Coronary artery (tissue), 2 donors: ENCODE measurements at places on chromosomes 7 and 10.
A peak's percentile ranks its signal among the peaks of the same experiment; 100 is the strongest.

GRCh38 chr7:139860090-139860775 is 31.2 kb downstream of the TBXAS1 start:
- no peak for DNase-seq

DNA sequence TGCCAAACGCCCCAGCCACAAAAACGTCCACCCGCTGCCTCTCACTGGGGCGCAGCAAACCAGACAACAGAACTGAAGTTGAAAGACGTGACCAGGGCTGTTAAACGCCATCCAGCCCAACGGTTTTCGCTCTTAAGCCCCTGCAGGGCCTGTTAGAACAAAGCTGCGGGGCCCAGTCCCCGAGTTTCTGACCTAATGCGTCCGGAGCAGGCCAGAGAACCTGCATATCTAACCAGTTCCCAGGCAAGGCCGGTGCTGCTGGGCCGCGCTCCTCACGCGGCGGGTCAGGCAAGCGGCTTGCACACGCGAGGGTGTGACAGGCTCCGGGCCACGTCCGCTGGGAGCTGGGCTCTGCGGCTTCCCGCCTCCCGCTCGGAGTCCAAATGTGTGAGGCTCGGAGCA is 87.0 kb downstream of the PTPRN2 start:
- no peak for DNase-seq

DNA sequence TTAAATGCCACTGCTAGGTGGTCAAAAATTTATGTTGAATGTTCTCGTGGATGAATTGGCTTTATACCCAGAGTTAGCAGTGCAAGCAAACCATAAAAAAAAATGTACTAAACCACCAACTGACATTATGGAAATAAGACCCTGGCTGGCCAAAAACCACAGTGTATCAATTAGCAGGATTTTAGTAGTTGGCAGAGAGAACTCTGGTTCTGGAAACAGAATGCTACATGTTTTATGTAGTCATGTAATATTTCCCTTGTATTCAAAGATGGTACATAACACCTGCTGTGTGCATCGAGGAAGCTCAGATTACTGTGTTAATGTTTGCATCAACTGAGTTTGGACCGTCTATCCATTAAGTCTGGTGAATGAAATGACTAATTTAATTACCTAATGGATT is 618.5 kb downstream of the CCSER2 start:
- no peak for DNase-seq

- DNase-seq: no peak
These were observed 20.0 kb upstream of the SRI start for GRCh38 chr7:88239852-88240251.

DNA sequence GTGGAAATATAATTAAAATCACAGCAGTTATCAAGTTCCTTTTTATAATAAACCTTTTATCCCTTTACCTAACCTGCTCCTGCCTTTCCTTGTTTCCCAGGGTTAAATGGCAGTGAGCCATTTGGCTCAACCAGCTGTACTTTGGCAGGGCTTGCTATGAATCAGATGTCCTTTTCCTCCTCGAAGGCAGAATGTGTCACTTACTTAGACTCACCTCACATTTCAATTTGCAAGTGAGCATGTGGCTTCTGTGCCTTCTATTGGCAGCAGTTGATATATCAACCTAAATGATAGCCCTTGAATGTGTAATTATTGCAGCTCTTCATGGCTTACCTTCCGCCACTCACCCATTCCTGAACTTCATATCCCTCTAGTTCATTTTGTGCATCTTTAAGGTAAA is 301.7 kb downstream of the CSTF2T start:
- peak; percentile 79 for DNase-seq

- DNase-seq: no peak
These were observed 138.0 kb downstream of the CAMK1D start for GRCh38 chr10:12487366-12487765.

- DNase-seq: no peak
These were observed 283.8 kb downstream of the C7orf25 start for GRCh38 chr7:42628054-42628453.

GRCh38 chr7:91240376-91240941 is 23.8 kb upstream of the FZD1 start:
- DNase-seq: no peak

- DNase-seq: peak; percentile 85
These were observed 123.4 kb downstream of the NEURL1 start for GRCh38 chr10:103616705-103617601.

GRCh38 chr10:36254199-36254598 is 612.1 kb upstream of the FZD8 start:
- no peak for DNase-seq

- no peak for DNase-seq
These were observed 38.4 kb downstream of the SYPL1 start for GRCh38 chr7:106073701-106074100.

DNA sequence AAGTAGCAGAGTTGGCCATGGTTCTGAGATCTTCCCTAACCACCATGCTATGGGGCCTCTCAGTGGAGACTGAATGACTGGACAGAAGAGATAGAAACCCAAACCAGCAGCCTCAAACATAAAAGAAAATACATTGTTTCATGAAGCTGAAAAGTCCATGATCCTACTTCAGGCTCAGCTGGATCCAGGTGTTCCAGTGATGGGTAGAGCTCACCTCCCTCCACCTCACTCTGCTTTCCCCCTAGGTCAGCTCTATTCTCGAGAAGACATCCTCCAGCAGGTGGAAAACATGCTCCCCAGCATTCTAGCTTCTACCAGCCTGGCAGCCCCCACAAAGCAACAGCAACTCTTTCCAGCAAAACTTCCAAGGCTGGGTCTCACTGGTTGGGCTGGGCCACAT is 132.1 kb downstream of the OAT start:
- DNase-seq: no peak

DNA sequence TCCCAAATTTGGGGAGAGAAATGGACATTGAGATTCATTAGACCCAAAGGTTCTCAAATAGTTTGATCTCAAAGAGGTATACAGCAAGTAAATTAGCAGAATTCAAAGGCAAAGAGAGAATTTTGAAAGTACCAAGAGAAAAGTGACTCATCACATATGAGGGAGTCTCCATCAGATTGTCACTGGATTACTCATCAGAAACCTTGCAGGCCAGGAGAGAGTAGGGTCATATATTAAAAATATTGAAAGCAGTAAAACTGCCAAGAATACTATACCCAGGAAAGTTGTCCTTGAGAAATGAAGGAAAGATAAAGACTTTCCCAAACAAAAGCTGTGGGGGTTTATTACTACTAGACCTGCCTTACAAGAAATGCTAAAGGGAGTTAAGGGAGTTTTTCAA is 140.6 kb downstream of the TMEM168 start:
- DNase-seq: no peak

DNA sequence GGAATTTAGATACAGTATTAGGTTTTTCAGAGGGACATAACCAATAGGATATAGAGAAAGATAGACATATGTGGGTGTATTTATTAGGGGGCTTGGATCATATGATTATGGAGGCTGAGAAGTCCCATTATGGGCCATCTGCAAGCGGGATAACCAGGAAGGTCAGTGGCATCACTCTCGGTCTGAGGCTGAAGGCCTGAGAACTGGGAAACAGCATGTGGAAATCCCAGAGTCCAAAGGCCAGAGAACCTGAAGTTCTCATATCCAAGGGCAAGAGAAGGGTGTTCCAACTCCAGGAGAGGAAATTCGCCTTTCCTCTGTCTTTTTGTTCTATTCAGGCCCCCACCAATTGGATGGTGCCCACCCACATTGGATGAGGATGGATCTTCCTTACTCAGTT is 180.7 kb downstream of the POU6F2 start:
- DNase-seq: no peak

GRCh38 chr7:7251742-7252141 is 69.4 kb downstream of the C1GALT1 start:
- DNase-seq: no peak

- DNase-seq: no peak
These were observed 688.1 kb downstream of the LRMDA start for GRCh38 chr10:76119515-76119914.

DNA sequence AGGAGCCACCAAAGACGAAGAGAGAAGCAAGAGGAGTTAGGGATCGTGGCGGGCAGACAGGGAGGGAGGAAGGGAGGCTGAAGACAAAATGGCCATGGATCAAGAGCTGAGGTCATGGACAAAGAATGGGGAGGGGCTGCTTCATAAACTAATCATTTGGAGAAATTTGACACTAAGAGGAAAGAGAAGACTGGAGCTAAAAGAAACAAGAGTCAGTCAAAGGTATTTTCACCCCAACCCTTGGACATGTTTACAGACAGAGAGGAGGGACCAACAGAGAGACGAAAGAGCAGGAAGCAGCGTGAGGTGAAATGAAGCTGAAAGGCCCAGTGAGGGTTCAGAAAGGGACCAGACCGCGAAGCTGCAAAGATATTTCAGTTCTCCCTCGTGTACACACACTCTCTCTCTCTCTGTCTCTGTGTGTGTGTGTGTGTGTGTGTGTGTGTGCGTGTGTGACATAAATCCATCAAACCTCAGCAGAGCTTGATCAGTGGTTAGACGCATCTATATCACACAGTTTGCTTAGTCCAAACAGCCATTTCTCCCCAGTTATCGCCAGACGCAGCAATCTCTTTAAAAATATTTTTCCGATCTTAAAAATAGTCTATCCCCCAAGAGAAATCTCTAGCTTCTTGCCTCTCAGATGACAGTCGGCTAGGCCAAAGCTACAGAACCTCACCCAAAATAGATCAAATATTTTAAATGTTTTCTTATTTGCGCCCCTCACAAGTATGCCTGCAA is 12.5 kb upstream of the CALD1 start:
- DNase-seq: no peak

- DNase-seq: no peak
These were observed 59.2 kb downstream of the CROT start for GRCh38 chr7:87404674-87405073.

DNA sequence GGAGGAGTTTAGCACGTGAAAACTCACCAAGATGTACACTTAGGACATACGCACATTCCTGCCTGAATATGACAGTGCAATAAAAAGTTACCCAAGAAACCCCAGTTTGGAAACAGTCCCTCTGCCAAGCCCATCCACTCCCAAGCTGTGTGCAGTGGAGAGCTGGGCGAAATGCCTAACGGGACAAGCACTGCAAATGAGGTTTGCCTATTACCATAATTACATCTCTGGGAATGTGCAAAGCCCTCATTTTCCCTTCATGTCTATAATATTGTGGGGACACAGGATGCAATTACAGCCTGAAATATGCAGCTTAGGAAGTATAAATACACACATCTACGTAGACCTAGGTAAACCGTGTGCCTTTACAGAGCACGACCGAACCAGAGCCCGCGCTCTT is 117.5 kb downstream of the PLXNA4 start:
- DNase-seq: no peak

DNA sequence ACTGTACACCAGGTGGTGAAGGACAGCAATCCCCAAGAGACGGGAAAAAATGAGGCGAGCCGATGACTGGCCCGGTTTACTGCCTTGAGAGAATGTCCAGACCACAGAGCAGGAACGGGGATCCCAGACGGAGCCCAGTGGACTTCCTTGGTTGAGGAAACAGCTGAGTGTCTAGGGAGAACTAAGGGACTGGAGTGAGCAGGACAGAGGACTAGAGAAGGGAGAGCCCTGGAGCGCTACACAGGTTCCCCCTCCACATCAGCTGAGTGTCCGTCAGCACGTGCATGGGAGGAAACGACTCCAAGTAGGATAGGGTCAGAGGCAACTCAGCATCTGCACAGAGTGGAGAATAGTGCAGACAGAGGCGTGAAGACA is 7.1 kb upstream of the WDR86 start:
- DNase-seq: no peak

DNA sequence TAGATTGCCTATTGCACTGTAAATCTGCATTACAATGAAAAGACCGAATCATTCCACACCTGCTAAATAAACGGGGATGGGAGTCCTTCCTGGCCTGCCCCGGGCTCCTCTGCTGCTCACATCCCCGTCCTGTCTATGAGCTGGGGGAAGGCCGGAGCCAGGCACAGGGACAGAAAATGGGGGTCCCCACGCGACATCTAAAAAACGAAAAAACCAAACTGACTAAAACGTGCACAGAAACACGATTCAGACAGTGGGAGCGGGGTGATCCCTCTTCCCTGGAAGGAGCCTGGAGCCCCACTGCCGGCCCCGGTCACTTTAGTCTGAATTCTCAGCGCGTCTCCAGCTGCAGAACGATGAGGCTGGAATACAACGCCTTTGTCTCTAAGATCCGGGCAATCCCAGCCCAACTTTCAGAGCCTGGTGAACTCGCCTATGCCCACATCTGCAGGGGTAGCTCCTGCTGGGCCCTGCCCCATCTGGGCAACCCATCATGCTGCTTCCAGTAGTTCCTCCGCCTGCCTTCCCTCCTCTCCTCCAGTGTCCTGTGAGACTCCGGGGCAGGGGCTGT is 78.0 kb downstream of the ADARB2 start:
- DNase-seq: peak; percentile 35

GRCh38 chr7:148581624-148582023 is 8.9 kb upstream of the C7orf33 start:
- DNase-seq: no peak
